ENCODE measurements at places on chromosomes 6 and 20. TPM values are rescaled to one million over a fixed set of nuclear protein-coding genes. Genes with fewer than 3 reads are reported as not detected.
A peak's percentile ranks its signal among the peaks of the same experiment; 100 is the strongest.

GRCh38 chr20:35985806-35986205 lies 17.4 kb downstream of the CNBD2 start:
- DNase-seq = no peak

- no peak for DNase-seq
These were observed 112.7 kb upstream of the CD93 start for GRCh38 chr20:23198815-23199214.

DNA sequence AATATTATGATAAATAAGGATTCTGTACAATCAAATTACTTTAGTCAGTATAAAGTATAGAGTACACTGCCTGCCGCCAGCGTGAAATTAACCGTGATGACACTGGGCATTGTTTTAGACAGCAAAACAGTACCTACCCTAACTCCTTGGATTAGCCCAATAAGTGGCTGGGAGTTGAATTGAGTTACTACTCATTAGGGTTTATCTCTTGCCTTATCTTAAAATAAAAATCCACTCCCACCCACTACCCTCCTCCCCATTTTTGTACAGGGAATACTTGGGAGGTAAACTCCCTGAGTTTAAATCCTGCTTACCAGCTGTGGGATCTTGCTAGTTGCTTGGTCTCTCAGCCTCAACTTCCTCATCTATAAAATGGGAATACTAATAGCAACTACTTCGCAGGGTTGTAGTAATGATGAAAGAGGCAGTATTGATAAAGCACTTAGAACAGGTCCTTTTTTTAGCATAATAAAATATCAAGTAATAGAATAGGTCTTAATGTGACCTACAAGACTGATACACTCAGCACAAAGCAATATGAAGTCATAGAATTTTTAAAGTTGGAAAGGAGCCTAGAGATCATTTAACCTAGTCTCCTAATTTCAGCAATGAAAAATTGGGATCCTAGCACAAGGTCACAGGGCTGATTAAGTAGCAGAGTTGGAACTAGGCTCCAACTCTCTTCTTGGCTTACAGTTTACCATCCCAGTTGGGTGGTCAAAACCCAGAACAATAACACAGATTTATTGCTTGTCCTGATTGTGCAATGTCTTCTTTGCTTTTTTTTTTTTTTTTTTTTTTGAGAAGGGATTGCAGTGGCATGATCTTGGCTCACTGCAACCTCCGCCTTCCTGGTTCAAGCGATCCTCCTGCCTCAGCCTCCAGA lies 23.8 kb downstream of the PHACTR2 start:
- no peak for DNase-seq

GRCh38 chr20:62754122-62754990 lies 41.9 kb upstream of the MRGBP start:
- no peak for DNase-seq

GRCh38 chr6:147087641-147088040 lies 116.6 kb upstream of the STXBP5 start:
- DNase-seq = no peak

- DNase-seq = no peak
These were observed 10.5 kb downstream of the SOX4 start for GRCh38 chr6:21604081-21604480.

DNA sequence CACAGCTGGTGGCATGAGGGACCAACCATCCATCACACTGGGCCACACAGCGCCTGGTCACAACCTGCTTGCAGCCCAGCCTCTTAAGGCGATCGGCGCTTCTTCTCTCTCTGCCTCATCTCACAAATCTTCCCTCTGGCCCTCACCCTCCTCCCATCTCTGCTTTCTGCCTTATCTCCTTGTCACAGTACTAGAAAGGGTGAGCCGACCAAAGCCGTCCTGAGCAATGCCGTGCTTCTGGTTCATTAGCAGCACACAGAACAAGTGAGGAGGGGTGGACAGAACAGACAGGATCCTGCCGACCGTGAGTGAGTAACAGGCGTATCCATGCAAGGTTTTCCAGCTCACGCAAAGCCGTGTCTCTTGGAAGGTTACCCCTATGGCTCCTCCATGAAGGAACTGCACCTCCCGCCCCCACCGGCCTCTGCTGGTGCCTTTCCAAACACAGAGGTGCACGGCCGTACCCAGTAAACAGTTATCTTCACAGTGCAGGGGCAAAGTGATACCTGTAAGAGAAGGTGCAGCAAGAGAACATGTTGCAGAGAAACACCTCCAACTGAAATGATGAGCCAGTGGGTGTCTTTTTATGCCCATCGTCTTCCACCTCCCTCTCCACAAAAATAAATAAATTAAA lies 331.7 kb downstream of the FARS2 start:
- DNase-seq = no peak

- DNase-seq = no peak
These were observed 33.4 kb downstream of the LRRC1 start for GRCh38 chr6:53828215-53828614.

GRCh38 chr6:150959166-150959565 lies 93.7 kb downstream of the MTHFD1L start:
- DNase-seq = no peak

DNA sequence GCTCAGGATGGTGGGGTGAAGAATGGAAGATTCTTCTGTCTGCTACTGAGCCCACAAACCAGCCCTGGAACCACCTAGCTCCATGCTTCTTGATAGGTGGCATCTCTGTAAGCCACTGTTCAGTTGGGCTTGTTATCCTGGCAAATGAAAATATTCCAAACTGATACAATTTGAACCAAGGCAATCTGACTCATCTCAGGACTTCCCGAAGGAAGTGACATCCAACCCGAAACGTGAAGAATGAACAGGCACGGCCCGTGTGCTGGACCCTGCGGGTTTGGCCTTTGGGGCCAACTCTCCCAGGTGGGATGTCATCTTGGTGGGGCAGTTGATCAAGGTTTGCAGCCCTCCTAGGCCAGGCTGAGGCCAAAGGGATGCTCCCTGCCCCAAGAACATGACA lies 160.3 kb downstream of the PREX1 start:
- no peak for DNase-seq

DNA sequence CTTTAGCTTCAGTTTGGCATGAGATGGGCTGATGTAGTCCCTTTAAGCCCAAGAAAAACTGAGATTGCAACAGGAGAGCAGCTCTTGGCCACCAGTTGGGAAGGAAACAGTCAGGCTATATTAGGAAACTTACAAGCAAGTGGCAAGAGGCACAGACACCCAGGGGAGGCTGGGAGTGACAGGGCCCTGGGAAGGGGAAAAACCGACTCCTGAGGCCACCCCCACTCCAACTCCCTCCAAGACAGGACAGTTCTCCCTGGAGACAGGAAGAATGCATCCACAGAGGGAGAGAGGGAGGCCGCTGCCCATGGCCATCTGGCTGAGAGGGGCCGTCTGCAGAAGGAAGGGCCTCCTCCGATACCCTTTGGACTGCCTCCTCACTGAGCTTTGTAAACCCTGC lies 20.5 kb downstream of the JPH2 start:
- peak; percentile 81 for DNase-seq

DNA sequence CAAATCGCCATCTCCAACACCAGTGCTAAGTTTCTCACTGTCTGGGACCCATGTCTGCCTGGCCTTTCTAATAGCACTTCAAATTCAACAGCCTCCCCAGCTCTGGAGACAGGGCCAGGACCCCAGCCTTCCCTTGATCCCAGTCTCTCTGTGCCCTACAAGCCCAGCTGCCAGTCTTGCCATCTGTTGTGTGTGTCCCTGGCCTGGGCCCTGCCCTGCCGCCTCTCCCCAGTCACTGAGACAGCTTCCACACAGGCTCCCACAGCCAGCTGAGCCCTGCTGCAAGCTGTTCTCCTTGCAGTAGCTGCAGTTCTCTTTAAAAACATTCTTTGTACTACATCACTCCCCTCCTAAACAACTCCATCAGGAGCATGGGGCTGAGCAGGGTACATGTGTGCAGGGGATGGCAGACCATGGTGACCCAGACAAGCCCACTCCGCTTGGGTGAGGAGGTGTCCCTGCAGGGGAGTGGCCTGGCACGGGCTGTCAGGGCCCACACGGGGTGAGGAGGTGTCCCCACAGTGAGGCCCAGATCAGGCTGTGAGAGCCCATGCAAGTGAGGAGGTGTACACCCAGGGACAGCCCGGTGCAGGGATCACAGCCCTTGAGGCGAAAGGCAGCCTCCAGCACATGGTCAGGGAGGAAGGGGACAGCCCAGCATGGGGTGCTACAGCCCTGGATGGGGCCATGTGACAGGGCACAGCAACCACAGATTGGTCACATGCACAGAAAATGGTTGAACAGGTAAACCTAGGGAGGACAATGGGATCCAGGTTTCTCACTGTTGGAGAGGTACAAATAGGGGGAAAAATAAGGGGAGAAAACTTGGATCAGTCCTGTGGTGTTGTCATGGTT lies 16.2 kb downstream of the CST7 start:
- no peak for DNase-seq

DNA sequence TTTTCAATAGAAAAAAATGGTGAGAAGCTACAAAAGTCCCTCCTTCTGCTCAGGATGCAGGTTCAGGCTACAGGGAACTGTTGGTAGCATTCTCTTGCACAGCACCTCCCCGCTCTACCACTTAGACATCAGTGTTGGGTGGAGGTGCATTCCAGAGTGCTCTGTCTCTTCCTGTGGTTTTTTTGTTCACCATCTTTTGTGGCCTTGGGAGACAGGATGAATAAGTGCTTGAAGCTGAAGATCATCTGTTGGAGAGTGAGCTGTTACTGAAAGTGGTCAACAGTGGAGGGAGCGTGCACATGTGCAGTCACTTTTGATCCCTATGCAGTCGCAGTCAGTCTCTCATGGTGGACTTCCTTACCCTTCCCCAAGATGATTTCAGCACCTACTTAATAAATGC lies 16.6 kb upstream of the BTBD3 start:
- peak; percentile 95 for DNase-seq

GRCh38 chr20:3767110-3767426 lies 485 bp downstream of the ADISSP start:
- DNase-seq = no peak

GRCh38 chr6:87396595-87397392 lies 11.0 kb upstream of the CFAP206 start:
- no peak for DNase-seq

Gene IPCEF1
- not detected for total RNA-seq

Gene TRIM10
- not detected for total RNA-seq

Gene CLDN20
- not detected for total RNA-seq

Gene NKAIN4
- total RNA-seq = not detected

Gene C20orf141
- not detected for total RNA-seq

Gene FUT9
- not detected for total RNA-seq

Gene PACSIN1
- not detected for total RNA-seq

Gene CRYBG1
- 43.6 TPM for total RNA-seq
